ENCODE measurements at places on chromosomes 13 and 19. TPM values are rescaled to one million over a fixed set of nuclear protein-coding genes. Genes with fewer than 3 reads are reported as not detected.

DNA sequence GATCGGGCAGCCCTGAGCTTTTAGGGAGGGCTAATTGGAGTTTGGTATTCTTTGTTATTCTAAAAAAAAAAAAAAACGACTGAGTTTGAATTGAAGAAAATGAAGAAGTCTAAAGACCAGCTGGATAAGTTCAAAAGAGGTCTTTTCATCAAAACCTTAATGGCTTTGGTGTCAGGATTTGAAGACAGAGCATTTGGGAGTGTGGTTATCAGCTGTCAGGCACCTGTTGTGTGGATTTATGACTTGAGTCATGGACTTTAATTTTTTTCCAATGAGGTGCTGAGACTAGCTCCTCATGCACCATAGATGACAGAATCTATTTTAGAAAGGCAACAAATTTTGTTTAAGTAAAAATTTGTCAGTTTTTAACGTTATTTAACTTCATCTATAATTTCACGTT, 72.5 kb downstream of the FREM2 start:
- no peak for DNase-seq

- DNase-seq = peak; percentile 66
These were observed 19.0 kb downstream of the KCTD15 start for GRCh38 chr19:33815380-33816340.

DNA sequence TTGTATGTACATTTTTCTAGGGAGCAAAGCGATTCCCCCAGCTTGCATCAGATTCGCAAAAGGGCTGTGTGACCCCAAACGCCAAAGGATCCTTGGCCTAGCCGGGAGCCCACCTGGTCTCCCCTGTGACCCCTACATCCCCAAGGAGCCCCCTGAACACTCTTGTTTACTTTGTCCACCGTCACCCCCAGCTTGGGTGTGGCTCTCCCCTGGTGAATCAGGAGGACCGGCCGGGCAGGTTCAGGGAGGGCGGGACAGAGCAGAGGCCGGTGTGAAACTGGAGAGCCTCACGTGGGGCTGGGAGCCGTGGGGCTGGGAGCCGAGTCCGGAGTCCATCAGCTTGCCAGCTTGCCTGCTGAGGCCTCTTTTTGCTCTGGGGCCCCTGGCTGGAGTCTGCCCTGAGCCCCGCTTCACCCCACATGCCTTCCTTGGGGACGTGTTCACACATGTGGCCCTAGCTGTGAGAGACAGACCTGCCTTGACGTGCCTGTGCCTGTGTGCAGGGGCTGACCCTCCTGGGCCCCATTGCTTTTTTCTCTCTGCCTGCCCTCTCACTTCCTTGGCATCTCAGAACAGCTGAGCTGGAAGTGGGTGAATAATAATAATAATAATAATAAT, 2.0 kb downstream of the ITPKC start:
- DNase-seq = peak; percentile 81

SPACA4 gene
- total RNA-seq = not detected

GRCh38 chr13:50509771-50510441, 333.6 kb downstream of the DLEU7 start:
- DNase-seq = peak; percentile 27

- peak; percentile 96 for DNase-seq
These were observed 100.2 kb downstream of the ENOX1 start for GRCh38 chr13:43686557-43686956.

- no peak for DNase-seq
These were observed 74.8 kb upstream of the XPO4 start for GRCh38 chr13:20977394-20977793.

DNA sequence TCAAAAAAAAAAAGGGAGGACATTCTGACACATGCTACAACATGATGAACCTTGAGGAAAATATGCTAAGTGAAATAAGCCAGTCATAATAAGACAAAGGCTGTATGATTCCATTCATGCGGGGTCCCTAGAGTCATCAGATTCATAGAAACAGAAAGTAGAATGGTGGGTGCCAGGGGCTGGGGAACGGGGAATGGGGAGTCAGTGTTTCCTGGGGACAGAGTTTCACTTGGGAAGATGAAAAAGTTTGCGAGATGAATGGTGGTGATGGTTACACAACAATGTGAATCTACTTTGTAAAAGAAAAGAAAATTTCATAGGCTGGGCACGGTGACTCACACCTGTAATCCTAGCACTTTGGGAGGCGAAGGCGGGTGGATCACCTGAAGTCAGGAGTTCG, 6.1 kb upstream of the CLEC4G start:
- DNase-seq = no peak

GRCh38 chr19:11617180-11618062, 20.1 kb downstream of the ZNF627 start:
- no peak for DNase-seq

- no peak for DNase-seq
These were observed 997 bp upstream of the KCNN4 start for GRCh38 chr19:43781630-43782310.

GRCh38 chr13:101289764-101290163, 126.5 kb downstream of the NALCN start:
- DNase-seq = peak; percentile 69

GRCh38 chr19:15672580-15673175, at the start of gene CYP4F12:
Gene CYP4F12 (plus strand): TSS chr19:15673087. CDS start chr19:15673530, 443 bp downstream.
- DNase-seq = peak; percentile 10

IL11 gene
- 12.8 TPM for total RNA-seq

DNA sequence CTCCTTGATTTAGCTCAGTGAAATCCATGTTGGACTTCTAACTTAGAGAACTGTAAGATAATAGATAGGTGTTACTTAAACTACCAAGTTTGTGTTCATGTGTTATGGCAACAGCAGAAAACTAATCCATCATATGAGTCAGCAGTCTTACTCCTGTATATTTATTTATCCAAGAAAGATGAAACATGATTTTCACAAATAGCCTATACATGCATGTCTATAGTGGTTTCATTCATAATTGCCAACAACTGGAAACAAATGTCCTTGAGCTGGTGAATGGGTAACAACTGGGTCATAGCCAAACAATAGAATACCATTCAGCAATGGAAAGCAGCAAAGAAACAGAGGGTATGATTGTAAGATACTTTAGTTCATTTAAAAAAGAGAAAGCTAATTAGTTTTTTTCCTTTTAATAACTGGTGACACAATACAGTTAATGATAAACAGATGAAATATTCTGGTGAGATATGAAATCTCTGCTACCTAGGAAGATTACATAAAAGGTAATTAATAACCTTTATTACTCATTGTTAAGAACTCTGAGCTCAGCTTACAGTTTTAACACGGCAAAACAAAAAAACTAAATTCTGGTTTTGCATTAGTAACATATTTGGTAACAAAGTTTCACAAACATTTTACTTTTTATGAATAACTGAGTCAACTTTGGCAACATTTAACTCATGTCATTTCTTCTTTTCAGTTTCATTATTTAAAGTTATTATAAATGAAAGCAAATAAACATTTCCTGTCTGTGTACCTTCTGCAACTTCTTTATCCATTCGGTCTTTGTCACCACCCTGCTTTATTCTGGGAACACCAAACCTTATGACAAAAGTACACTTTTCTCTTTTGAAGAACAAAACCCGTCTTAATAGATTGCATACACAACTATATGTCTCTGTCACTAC, 181.3 kb downstream of the LIG4 start:
- no peak for DNase-seq

RGL3 gene
- 5.9 TPM for total RNA-seq

GRCh38 chr13:36820222-36820621, 1.2 kb downstream of the RFXAP start:
- DNase-seq = peak; percentile 24

NLRP11 gene
- total RNA-seq = not detected

NALCN gene
- 3.6 TPM for total RNA-seq

DNA sequence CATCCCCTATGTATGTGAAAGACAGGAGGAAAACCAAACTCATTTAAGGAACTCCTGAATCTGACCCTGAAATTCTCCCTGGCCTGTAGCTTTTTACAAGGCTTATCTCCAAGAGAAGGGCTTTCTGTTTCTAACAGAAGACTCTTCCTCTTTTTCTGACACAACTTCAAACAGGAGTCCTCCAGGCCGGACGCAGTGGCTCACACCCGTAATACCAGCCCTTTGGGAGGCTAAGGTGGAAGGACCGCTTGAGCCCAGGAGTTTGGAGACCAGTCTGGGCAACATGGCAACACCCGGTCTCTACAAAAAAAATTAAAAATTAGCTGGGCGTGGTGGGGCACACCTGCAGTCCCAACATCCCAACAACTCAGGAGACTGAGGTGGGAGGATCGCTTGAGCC, 41.9 kb downstream of the CARS2 start:
- DNase-seq = no peak

DNA sequence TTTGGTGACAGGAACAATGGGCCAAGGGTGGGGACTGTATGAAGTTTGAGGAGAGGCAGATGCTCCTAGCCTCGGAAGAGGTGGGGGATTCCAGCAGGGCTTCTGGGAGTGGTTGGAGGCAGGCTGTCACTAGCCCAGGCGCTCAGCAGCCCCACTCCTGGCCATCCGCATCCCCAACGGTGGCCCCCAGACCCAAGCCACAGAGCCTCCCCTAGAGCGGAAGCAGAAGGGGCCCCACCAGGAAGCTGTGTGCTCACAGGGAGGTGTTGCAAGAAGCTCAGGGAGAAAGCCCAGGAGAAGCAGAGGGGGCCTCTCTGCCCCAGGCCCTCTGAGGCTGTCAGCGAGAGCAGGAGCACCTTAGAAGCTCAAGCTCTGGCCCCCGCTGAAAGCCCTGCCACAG, 8.3 kb downstream of the PRAM1 start:
- no peak for DNase-seq
